Eye (tissue), 1 donor: ENCODE measurements at places on chromosomes 16 and 17.

GRCh38 chr17:50635732-50635981, 976 bp downstream of the ABCC3 start:
- DNase-seq = no peak

DNA sequence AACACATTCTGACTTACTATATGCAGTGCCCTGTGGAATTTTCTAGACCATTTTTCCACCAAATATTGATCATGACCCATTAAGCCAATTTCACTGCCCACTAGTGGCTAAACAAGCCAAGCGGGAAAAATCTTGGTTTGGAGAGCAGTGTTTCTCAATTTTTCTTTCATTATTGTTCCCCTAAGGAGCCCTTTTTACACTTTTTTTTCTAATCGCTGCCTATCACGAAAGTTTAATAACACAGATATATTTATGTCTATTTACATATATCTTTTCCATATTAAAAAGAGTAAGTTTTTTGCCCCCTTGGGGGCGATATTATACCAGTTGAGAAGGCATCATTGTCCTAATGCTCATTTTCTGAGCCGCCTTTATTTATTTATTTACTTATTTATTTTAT, 10.8 kb upstream of the TLCD3B start:
- peak; percentile 59 for DNase-seq

- DNase-seq = no peak
Measured at GRCh38 chr17:27480699-27481098, 24.5 kb downstream of the KSR1 start.

DNA sequence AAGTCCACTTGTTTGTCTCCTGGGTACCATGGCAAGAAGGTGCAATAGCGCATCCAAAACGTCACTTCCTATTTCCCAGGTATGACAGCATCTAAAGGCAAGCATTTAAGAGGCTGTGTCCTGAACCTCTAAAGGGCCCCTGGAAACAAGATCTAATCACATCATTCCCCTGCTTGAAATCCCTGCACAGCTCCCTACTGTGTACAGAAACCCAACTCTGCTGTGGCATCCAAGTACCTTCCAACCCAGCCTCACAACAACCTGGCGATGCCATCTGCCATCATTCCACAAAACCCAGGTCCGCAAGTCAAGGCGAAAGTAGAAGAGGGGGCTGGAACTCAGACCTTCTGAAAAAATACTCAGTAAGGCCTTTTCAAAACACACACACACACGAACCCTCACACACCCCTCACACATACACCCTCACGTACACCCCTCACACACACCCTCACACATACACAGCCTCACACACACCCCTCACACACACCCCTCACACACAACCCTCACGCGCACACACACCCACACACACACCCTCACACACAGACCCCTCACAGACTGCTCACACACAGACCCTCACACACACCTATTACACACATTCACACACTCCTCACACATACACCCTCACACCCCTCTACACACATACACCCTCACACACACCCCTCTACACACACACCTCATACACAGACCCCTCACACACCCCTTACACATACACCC, 24.5 kb downstream of the C17orf67 start:
- DNase-seq = no peak

GRCh38 chr16:85592700-85593493, 20.2 kb upstream of the GSE1 start:
- DNase-seq = no peak

DNA sequence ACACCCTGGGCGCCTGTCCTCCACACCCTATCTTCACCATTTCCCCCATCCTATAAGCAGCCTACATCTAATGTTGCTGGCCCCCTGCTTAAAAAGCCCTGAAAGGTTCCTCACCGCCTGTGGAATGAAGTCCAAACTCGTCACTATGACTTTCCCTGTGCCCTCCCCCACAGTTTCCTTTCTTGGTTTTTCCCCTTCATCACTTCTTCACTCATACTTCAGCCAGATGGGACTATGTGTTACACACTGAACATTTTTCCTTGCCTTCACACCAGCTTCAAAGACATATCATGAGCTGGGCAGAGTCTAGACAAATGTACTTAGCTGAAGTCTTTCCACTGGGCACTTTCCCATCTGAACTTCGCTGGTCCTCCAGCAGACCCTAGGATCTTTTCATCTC, 1.5 kb upstream of the MARCHF10 start:
- no peak for DNase-seq

- DNase-seq = no peak
Measured at GRCh38 chr16:30068750-30069610, 3.4 kb downstream of the ALDOA start.

GRCh38 chr17:50036455-50037261, 19.3 kb upstream of the ITGA3 start:
- no peak for DNase-seq

GRCh38 chr17:72561680-72562079, 440.9 kb downstream of the SOX9 start:
- no peak for DNase-seq

- DNase-seq = no peak
Measured at GRCh38 chr17:75439287-75439686, 17.1 kb upstream of the TMEM94 start.

- no peak for DNase-seq
Measured at GRCh38 chr17:43019418-43019817, 2.8 kb downstream of the VAT1 start.

GRCh38 chr16:78478267-78478861, 378.9 kb downstream of the WWOX start:
- DNase-seq = peak; percentile 51

DNA sequence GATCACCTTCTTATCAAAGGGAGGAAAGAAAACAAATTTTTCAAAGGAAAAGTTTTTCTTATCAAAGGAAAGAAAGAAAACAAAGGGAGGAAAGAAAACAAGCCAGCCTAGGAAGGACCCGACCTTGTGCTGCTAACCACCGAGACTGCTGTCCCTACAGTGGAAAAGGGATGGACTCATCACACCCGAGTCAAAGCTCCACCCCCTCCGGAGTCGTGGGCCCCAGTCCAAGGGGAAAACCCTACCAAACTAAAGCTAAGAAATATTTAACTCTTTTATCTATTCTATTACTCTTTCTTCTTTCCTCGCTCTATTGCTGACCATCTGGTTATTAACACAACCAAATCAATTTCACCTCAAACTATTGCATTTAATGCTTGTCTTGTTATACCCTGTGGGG, 6.1 kb upstream of the ENDOV start:
- no peak for DNase-seq

DNA sequence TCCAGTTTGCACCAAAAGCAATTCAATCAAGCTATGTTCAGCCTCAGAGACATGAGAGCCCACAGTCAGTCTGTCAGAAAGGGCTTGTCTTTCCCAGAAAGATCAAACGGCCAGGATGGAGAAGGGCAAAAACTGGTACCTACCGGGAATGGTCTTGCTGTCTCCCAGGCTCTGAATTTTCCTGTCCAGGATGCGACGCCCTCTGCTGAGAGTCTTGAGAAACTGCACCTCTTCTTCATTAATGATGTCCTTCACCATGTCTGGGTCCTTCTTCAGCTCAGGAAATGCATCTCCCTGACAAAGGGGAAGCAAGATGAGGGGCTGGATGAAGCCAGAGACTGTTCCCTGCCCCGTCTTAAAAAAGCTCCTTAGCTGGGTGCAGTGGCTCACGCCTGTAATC, 15.8 kb upstream of the EXOSC6 start:
- peak; percentile 64 for DNase-seq

DNA sequence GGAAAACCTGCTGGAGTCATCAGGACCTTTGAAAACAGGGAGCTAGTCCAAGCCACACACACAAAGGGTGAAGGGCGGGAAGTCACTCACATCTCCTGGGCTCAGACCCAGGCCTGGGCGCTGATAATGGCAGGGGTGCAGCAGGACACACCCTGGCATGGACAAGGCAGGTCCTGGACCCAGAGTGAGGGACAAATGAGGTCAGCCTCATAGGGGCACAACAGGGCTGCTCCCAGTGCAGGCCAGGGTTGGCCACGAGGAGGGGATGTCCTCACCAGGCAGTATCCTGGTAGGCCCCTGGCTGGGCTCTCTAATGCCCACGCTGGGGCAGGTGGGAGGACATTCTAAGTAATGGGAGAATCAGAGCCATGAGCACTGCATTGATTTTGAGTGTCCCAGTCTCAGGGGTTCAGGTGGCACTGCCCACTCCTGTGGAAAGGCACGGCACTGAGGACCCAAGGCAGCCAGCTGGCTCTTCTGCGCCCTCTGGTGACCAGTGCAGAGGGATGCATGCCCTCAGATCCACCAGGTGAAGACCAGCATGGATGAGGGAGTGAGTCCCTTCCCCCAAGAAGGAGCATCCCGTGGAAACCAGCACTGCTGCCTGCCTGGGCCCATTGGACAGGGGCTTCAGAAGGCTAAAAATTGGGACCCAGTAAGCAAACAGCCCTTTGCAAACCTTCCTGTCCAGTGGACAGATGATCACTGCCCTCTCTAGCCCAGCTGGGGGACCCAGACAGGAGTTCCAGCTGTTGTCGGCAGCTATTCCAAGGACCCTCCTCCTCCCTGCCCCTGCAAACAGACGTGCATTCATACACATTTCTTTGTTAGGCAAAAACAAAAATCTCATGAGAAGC, 23.4 kb upstream of the SREBF1 start:
- DNase-seq = peak; percentile 87

DNA sequence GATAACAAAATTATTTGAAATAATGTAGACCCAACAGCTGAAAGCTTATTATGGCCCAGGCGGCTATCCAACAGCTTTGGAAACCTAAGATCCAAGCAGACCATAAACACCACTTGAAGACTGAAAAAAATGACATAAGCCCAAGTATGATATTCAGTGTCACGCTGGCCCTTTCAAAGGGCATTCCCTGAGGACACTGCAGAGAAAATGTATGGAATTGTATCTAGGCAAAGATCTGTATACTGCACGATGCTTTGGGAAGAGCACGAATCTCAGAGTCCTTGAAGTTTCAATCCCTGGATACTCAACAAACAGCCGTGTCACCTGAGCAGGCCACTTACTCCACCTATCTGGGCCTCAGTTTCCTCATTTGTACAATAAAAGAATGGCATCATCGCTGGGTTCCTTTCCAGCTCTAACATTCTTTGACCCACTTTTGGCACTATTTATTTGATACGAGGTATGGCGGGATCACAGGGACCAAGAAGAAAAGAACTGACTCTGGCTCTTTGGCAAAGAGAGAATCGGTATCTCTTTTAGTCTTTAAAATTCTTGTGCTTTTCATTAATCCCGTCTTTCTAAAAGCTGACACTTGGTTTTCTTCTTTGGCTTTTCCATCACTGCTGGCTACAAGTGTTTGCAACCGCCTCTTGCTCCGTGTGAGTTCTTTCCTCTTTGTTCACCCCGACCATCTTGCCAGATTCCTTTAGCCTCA, 1.2 kb downstream of the STAT5B start:
- DNase-seq = peak; percentile 52

- DNase-seq = no peak
Measured at GRCh38 chr17:32523017-32523680, 36.4 kb downstream of the CDK5R1 start.

DNA sequence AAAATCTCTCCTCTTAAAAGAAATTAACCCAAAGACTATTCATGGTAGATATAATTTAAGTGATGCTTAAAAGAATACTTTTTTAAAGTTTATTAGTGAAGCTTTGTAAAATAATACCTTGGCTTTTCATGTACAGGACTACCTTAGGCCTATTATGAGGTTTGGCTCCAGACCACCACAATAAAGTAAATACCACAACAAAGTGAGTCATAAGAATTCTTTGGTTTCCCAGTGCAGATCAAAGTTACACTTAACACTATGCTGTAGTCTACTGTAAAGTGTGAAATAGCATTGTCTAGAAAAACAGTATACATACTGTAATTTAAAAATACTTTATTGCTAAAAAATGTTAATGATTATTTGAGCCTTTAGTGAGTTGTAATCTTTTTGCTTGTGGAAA, 31.7 kb downstream of the CLTC start:
- DNase-seq = no peak

DNA sequence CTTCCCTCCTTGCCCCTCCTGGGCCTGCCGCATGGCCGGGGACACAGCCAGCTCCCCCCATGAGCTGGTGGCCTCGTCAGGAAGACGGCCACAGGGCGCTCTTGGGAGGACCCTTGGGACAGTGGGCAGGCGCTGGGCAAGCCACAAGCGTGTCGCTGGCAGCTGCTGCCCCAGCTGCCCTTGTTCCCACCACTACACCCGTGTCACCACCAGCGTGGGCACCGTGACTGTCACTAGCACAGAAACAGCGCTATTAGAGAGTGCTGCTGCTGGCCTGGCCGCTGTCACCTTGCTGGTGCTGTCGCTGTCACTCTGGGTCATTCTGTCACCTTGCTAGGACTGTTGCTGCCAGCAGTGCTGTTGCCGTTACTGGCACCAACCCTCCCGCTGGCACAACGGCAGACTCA, 47.2 kb downstream of the ZFPM1 start:
- DNase-seq = no peak

GRCh38 chr17:40456396-40456951, 13.2 kb downstream of the IGFBP4 start:
- no peak for DNase-seq

DNA sequence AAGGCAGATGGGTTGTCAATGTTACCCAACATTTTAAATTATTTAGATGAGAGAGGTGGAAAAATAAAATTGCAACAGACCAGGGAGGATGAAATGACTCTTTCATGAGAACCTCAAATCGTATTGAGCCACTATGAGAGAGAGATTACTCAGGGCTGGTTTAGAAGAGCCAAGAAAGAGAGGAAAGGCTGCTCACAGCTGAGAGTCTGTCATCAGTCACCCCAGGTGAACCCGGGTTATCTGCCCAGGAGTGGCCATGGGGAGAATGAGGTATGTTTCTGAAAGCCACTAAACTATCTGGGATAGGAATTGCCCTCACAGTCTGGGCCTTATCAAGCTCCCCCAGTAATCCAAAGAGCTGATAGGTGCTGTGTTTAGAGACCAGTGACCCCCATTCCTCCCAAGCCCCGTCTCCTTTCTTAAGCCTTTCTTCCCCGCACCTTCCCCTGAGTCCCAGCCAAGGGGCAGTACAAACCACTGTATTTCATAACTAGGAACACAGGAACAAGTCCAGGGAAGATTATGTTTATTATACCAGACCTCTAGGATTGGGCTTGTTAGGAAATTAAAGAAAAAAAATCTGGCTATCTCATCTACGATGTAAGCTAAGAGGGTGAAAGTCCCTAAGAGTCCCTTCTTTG, 158.9 kb upstream of the NOL11 start:
- no peak for DNase-seq

DNA sequence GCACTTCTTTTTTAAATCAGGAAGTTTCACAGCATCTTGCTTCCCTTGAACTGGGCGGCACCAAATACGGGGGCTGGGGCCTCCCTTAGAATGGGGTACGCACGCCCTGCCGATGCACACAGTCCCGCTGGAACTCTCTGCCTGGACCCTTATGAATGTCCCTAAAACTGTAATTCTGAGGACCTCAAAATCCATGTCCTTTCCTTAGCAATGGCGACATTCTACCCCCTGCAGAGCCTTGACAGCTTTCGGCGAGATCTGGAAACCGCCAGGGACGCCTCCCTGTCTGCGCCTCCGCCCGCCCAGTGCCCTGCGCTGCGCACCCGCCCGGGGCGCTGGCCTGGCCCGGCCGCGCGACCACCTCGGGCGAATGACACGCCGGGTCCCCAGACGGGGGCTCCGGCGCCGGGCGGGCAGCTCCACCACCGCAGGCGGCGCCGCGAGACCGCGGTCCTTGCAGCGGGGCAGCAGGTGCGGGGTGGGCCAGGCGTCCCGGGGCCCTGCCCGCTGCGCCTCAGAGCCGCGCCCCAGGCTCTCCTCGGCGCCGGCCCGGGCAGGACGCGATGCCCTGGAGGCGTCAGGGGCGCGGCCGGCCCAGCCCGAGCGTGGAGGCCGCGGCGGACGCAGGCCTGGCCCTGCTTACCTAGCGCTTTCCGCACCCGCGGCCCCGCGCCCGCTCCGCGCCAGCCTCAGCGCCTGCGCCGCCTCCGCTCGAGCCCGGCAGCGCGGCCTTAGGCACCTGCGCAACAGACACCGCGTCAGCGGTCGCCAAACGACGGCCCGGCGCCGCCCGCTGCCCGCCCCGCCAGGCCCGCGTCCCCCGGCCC, 548 bp downstream of the HAGH start:
- peak; percentile 31 for DNase-seq
